Breast epithelium (tissue), 4 donors: ENCODE measurements at places on chromosomes 2 and 18.

DNA sequence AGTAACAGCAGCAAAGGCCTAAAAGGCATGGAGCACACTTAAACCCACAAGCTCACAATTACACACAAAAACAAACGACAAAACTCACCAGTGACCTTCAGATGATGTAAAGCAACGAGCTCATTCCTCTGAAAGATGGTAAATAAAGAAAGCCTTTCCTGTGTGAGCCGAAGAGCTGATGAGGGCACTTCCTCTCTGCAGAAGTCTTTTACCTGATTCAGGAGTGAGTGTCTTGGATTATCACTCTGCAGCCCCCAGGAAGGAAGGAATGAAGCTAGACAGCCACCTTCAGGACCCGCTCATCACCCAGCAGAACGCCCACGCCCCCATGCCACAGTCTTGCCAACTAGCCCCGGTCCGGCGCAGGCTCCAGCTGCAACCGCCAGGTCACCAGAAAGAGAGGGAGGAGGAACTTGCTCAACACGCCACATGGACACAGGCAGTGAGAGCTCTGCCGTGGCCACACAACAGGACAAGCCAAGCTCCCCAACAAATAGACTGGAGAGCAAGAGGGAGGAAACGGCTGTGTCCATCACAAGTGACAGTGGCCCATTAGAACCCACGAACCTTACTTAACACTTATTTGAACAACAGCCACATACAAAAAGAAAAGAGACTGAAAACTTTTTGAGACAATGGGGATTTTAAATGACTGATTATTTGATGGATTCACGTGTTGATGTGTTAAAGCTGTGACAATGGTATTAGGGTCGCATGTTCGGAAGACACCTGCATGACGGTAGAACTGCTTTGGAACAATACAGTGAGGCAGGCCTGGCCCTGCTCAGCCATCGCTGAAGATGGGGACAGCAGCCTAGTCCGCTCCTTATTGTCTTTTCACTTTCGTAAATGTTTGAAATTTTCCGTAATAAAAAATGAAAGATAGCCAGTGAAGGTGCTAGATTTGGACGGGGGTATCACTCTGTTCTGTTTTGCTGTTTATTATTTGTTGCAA is 127.3 kb downstream of the HDAC4 start:
- DNase-seq: peak; percentile 15

GRCh38 chr2:221337957-221338685 is 234.0 kb downstream of the EPHA4 start:
- no peak for DNase-seq

DNA sequence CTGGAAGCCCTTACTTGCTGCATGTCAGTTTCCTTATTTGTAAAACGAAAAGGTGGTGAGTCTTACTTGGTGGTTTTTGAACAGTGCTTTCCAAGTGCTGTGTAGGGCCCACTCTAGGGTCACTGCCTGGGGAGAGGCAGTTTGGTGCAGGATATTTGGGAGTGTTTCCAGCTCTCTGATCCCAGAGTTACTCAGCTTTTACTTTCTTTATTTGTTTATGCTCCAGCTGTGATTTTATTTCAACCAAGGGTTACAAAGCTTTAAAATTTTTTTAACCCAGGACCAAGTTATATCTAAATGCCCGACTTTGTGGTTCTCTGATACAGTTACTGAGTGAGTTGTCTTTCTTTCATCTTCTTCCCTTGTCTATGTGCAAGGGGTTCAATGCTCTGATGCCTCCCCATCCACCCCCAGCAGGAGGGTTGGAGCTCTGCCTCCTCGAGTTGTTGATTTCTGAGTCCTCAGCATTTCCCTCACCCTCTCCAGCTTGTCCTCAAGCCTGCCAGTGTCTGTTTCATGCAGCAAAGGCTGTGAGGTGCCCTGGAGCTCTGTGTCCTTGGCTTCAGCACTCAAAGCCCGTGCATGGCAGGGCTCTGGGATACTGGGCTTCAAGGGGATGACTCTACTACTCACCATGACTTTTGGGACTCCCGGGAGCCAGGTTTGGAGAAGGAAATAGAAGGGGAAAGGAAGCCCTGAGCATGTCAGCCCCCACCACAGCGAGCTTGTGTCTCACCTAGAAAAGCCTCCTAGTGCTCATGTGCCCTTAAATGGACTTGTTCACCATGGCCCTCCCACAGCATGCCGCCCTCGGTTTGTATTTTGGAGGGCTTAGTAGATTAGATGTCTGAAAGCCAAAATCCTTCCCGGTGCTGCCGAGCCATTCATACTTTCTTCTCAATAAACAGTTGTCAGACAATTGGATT is 236.8 kb downstream of the SETBP1 start:
- DNase-seq: no peak

- peak; percentile 18 for DNase-seq
These were observed 188.8 kb downstream of the TSN start for GRCh38 chr2:121944072-121944831.

DNA sequence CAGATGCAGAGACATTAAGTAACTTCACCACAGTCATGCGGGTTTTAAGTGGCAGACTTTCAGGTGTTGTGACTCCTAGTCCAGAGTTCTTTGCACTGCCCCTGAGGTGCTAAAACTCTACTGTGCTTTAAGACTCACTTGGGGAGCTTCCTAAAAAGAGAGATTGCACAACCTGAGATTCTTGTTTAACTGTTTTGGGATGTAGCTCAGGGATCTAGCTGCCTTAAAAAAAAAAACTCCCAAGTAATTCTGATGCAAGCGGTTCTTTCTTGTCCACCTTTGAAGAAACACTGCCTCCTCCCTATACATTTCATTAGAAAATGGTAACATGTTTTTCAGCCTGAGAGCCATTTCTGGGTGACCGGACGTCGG is 13.0 kb downstream of the IL37 start:
- DNase-seq: no peak

DNA sequence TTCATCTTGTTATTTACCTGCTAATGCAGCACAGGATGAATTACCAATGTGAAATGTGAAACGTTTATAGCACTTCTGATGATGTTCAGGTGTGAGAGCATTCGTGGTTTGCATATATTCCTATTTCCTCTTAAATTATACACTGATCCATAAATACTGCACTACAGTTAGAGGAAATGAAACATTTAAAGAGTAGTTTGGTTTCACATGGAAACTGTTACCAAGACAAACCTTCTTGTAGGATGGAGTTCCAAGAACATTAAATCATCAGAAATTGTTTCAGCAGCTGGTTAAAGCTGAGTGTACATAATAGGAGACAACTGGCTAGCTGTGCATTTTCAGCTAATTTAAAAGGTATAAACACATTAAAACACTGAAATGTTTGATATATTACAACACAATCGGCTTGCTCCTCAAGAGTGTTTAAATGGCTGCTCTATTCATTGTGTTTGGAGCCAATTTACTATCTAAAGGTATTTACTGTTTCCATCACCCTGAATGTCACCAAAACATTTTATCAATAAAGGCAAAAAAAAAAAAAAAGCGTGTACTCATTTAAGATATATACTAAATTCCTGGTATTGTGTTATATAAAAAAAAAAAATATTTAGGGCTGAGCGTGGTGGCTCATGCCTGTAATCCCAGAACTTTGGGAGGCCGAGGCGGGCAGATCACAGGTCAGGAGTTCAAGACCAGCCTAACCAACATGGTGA is 100.6 kb downstream of the DYM start:
- no peak for DNase-seq

- DNase-seq: no peak
These were observed 262.1 kb downstream of the MYCN start for GRCh38 chr2:16202266-16203020.

DNA sequence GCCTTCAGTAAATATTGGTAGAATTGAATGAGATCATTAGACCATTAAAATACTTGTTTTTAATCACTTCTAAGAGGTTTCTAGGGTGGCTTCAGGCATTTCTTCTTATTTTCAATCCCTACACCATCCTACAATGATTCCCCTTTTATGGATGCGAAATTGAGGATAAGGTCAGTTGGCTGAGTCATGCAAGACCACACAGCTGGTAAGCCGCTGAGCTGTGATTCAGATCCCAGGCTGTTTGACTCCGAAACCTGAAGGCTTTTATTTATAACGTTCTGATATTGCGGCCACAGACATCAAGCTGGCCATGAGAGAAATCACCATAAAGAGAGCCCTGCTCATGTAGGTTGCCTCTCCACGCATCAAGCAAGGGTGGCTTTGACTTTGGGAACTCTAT is 133.4 kb downstream of the VAPA start:
- DNase-seq: no peak

DNA sequence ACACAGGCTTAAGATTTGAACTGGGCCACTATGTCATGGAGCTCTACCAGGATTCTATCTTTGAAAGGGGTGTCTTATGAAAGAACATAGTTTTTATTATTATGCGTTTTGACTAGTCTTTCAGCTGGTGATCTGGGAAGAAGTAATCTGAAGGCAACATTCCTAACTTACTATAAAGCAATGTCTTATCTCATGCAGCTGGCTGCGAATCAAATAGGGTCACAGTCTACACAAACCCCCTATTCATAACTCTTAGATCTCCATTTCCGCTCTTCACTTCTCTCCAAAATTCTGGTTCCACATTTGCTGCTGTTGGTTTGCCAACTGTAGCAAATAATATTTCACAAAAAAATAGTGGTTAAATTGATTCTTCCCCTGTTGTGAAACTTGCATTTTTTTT is 813.3 kb downstream of the CNTNAP5 start:
- no peak for DNase-seq

- DNase-seq: no peak
These were observed 14.7 kb downstream of the CFLAR start for GRCh38 chr2:201130524-201131186.

DNA sequence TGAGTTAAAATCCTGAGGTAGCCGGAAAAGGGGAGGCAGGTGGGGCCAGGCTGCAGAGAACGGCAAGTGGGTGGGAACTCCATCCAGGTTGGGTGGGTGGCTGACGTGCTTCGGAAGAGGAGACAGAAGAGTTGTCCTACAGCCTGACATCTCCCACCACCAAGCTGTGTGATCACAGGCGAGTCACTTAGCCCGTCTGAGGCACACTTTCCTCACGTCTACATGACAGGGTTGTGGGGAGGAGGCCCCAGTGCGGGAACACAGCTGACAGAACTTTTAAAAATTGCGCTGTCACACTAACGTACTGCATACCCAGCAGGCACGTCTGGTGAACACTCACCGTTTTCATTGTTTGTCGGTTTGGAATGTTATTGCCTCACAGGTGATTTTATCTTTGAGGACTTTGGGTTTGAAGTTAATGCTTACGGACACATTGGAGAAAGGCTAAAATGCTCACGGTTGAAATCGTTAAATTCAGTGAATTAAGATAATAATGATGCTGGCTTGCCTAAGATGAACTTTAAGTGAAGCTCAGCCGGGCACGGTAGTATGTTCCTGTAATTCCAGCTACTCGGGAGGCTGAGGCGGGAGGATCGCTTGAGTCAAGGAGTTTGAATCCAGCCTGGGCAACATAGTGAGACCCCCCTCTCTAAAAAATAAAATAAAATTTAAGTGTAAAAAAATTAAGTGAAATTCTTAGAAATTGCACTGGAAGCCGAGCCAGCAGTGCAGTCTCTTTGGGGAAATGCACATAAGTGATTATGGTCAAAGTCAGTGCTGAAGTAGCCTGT is 8.9 kb downstream of the EMILIN2 start:
- DNase-seq: no peak

DNA sequence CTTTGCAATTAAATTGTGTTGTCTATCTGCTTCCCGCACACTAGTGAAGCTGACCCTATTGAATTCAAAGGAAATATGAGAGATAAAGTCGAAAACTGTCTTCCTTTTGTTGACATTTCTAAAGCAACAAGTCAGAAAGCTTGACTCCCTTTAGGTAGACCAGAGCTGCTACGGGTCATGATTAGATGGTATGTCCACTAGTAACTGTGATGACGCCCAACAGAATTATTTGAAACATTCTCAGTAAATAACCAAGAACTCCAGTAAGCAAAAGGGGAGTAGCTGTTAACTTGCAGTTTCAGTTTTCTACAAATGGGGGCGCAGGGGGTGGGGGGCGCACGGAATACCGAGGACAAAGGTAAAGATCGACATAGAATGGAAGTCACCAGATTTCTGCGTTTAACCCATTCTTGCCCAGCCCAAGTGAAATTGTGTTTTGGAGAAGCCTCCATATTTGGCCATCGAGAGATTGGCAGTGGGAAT is 56.4 kb downstream of the CRIM1 start:
- no peak for DNase-seq

DNA sequence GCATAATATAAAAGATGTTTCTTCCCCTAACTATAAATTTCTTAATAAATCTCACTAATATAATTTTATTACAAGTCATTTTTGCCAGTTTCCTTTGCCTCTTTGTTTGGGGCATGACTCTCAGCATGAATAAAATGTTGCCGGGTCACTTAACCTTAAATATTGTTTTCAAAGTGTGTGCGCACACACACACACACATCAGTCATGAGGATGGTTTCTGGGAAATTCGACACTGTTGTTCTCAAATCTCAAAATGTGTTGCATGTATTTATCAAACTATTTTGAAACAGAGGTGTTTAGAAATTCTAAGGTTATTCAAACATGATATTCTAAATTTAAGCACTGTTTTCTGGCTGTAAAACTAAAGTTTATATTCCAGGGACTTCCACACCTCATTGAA is 31.5 kb downstream of the FAP start:
- DNase-seq: no peak

DNA sequence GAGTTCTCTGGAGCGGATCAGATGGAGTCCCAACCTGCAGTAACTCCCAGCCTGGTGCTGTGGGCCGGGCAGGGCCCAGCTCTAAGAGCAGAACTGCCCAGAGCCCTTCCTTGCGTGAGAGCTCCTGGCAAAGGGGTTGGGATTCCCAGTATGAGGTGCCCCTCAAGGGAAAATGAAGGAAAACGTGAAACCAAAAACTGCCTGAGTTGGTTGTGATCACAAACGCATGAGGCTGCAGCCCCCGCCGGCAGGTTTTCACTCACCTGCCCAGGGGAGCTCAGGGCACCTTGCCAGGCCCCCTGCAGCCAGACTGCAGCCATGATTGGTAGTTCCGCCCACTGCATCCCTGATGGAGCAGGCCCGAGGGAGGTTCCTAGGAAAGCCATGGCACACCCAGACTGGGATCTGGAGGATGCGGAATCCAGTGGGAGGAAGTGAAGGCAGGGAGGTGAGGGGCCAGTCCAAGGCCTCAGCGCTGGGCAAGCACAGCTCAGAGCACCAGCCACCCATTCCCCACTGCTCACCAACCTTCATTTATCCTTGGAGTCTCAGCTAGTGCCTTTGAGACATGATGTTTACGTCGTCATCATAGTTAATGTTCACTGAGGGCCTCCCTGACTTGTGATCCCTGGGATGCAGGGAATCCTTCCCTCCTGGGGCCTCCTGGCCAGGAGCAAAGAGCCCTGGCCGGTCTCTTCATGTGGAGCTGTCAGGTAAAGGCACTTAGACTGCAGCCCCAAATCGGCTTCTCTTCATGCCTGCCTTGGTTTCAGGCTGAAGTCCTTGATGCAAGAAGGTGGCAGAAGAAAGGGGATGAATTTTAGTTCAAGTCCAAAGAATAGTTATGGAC is 103.2 kb downstream of the INHBB start:
- no peak for DNase-seq
